Activated T-cell treated with anti-CD3 and anti-CD28 coated beads for 48 hours (primary cell): ENCODE measurements at places on chromosomes 7 and 10.
A peak's percentile ranks its signal among the peaks of the same experiment; 100 is the strongest.

- DNase-seq: peak; percentile 8
Measured at GRCh38 chr7:28096713-28097112, 83.9 kb downstream of the JAZF1 start.

GRCh38 chr7:1536743-1537534 lies 6.4 kb downstream of the MAFK start:
- no peak for DNase-seq

DNA sequence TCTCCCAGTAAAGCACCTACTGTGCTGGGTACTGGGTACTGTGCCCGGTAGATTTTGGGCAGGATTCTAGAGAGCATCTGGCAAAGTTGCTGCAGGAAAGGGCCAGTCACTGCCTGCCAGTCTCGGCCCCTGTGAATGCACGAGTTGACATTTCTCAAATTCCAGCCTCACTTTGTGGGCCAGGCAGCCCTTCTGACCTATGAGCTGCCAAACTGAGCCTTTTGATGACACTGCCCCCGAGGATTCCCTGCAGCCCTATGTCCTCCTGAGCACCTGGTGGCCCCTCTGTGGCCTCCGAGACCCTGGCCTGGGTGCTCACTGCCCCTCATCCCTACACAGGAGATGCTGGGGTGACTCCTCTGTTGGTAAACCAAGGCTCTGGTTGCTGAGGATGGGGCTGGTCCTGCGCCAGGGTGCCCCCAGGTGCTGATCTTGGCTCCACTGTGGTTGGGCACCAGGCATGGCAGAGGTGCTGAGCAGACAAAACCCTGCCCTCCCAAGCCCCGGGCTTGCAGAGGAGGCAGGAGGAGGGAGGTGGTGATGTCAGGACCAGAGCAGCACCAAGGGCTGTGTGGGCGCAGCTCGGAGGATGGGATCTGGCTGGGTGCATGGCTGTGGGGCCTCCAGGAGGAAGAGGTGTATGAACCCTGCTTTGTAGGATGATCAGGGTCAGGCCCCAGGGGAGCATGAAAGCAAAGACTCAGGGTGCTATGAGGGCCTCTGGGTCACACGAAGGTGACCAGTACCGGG lies 16.2 kb downstream of the LHPP start:
- no peak for DNase-seq

DNA sequence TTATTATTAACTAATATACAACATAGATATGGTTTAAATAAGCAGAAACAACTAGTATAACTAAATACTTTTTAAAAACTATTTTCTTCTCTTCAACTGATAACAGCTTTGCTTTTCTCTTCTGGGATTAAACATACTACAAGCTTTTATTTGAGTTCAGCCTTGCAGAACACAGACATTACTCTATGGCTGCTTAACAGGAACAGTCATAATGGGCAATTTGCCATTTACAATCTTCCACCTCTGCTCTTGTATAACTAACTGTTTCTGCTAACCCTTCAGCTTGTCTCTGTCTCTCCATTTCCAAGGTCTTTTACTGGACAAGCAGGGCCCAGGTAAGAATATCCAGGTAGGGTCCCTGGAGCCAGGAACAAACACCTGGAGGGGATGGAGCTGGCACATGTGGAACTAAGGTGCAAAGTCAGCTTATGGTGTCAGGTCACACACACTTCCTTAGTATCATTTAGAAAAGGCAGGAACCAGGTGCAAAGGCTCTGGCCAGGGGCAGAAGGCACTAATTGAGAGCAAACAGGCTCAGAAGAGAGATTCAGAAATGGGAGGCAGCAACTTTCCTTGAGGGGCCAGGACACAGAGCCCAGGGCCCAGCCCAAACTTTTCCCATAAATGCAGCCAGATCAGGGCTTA lies 93.1 kb downstream of the STRA8 start:
- DNase-seq: no peak

- no peak for DNase-seq
Measured at GRCh38 chr7:112080441-112080840, 125.8 kb downstream of the DOCK4 start.

DNA sequence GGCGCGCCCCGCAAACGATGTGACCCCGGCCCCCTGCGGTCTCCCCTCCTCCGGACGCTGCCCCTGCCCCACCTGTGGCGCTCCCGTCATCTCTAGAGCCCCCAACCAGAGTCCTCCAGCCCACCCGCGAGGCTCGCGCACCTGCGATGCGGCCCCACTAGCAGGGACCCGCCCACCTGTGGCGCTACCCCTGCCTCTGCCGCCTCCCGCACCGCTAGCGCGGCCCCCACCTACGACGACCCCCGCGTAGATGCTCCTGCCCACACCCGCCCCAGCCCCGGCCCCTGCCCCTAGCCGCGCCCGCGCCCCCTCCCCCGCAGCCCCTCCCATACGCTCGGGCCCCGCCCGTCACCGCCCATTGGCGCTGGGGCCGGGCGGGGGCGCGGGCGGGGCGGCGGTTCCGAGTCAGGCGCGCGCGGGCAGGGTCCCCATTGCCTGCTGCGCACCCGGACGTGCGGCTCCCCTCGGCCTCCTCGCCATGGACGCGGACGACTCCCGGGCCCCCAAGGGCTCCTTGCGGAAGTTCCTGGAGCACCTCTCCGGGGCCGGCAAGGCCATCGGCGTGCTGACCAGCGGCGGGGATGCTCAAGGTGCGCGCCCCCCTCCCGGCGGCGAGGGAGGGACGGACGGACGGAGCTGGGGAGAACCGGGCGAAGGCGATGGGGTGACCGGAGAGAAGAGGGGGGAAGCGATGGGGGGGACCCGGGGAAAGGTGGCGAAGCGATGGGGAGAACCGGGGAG lies at the start of gene PFKP:
Gene PFKP (plus strand): TSS at position 431 of the 741 bp plus-strand sequence. CDS start 48 bp downstream, at position 479.
- peak; percentile 72 for DNase-seq

DNA sequence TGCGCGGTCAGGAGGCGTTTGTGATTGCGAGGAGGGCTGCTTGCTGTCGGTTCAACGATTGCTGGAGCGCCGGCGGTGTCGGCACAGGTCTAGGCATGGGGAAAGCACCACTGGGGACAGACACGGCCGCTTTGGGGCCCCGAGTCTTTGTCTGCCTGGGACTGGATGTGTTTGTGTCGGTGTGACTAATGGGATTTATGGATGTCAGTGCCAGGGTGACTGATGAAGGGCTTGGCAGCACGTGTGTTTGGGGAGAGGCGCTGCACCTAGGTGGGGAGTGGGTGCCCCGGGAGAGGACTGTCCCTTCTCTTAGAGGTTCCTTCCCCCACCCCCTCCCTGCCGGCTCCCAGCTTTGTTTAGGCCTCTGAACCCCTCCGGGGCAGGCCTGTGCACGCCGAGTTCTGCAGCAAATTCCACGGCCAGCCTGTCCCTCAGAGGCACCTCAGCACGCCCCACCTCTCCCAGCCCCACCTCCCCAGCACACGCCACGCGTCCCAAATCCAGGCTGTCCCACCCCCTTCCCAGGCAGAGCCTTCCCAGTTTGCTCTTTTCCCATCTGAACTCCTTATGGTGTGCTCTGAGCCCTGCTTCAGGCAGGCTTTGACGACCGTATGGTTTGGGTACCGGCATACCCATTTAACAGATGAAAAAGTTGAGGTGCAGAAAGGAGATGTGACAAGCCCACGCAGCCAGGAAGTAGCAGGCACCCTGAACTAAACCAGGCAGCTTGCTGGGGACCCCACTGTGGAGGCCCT lies 6.4 kb upstream of the TNRC18 start:
- no peak for DNase-seq

DNA sequence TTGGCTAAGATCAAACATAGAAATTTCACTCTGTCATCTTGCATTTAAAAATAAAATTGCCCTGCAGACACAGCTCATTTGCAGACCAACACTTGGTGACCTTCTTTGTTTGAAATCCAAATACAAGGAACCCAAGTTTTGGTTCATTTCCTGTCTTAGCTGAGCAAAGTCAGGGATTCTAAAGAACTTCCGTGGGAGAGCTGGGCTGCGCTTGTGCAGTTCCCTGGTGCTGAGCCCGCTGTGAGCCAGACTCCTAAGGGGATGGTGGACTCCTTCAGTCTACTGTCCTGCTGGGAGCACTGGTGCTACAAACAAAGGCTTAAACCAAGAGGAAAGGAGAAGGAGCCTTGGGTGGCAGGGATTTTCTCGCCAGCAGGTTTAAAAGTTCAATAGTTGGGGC lies 60.0 kb downstream of the MYOF start:
- no peak for DNase-seq

GRCh38 chr10:31133792-31134310 lies 102.2 kb upstream of the ZNF438 start:
- peak; percentile 64 for DNase-seq

GRCh38 chr7:133118261-133118660 lies 36.4 kb upstream of the CHCHD3 start:
- no peak for DNase-seq

- no peak for DNase-seq
Measured at GRCh38 chr10:10644008-10644646, 373.5 kb upstream of the CELF2 start.

DNA sequence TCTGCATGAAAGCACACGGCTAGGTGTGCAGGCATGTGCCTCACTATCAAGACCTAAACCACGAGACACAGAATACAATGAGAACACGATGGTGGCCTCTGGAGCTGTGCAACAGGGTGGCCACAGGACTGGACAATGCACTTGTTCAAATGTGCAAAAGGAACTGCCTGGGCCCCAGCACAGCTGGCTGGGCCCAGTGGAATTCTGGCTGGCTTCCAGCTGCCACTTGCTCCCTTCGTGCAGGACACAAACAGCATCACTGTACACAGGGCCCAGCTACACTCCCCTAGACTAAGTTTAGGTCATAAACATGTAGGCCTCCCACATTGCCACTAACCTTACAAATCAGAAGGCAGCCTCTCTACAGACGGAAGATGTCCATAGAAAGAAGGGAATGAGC lies 23.4 kb downstream of the DOCK4 start:
- DNase-seq: no peak

- no peak for DNase-seq
Measured at GRCh38 chr7:77648742-77649338, 47.4 kb upstream of the RSBN1L start.

GRCh38 chr10:88091490-88092061 lies 228.2 kb downstream of the PTEN start:
- DNase-seq: peak; percentile 62
